ENCODE measurements at places on chromosomes 1 and 21.

- DNase-seq, result no peak
Measured at GRCh38 chr1:193060938-193061337, 1.5 kb downstream of the RO60 start.

GRCh38 chr1:205763980-205764379 lies 11.3 kb downstream of the RAB29 start:
- DNase-seq, result no peak

GRCh38 chr1:18722270-18722669 lies 91.6 kb downstream of the PAX7 start:
- no peak for DNase-seq

GRCh38 chr1:18328803-18329202 lies 151.9 kb upstream of the KLHDC7A start:
- no peak for DNase-seq

DNA sequence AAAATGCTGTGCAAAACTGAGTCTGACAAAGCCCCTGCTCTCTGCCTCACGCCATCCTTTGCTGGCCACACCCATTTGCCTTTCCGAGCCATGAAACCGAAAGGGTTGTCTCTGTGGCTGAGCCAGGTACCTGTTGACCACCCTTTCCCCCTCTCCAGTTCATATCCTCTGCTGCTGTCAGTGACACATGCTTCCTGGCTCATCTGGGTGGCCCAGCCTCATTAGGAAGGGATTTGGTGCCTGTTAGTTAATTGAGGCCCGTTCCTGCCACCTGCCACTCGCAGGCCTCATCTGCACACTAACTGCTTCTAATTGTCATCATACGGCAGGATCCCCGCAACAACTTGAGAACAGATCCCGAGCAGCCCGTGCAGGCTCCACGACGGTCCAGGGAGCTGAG lies 79.2 kb downstream of the OLIG1 start:
- no peak for DNase-seq

DNA sequence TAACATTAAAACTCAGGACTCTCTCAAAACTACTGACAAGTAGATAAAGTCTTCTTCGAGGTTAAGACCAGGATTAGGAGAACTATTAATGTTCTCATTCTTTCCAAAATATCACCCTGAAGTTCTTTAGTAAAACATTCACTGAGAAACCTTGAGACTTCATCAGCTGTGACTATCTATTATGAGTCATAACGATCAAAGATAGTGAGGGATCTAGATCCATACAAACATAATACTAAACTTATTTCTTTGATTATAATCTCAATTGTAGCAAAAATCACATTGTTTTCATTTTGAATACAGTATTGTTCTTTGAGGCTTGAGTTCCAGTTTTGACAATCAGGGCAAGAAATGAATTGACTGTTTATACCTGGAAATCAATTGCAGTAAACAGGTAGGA lies 11.1 kb downstream of the PYHIN1 start:
- DNase-seq, result no peak

DNA sequence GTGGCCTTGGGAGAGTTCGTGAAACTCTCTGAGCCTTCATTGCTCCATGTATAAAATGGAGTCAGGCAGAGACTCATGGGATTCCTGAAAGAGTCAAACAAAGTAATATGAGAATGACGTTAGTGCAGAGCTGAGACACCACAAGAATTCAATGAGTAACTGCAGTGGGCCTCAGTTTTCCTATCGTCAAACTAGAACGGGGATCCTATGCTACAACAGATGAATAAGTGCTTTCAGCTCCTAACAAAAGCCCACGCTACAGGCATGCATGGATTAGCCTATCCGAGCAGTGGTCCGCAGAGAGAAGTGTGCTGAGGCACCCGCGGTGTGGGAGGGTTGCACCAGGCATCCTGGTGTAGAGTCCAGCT lies 124.7 kb downstream of the SYF2 start:
- no peak for DNase-seq

DNA sequence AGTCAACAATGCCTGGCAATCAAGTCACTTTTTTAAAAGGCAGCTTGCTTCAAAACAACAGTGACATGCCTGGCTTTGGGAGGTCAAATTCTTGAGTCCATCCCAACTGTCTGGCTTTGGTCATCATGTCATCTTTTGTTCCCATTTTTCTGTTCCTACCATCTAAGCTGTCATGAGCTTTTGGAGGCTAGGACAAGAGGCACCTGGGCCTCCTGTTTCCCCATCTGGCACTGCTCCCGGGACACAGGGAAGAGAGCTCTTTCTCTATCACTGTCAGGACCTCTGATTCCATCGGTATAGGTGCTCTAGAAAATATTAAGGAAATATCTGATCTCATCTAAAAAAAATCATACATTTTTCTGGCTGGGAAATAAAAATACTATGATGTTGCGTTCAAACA lies 156.3 kb downstream of the CLIC6 start:
- no peak for DNase-seq
